Mesenteric fat pad (tissue), 1 donor: ENCODE measurements at places on chromosomes 7 and 10. TPM values are rescaled to one million over a fixed set of nuclear protein-coding genes. Genes with fewer than 3 reads are reported as not detected.

Gene SAP25
- total RNA-seq: 2.3 TPM

Gene KNDC1
- 0.13 TPM for total RNA-seq

Gene ZNF425
- total RNA-seq: 0.64 TPM

DNA sequence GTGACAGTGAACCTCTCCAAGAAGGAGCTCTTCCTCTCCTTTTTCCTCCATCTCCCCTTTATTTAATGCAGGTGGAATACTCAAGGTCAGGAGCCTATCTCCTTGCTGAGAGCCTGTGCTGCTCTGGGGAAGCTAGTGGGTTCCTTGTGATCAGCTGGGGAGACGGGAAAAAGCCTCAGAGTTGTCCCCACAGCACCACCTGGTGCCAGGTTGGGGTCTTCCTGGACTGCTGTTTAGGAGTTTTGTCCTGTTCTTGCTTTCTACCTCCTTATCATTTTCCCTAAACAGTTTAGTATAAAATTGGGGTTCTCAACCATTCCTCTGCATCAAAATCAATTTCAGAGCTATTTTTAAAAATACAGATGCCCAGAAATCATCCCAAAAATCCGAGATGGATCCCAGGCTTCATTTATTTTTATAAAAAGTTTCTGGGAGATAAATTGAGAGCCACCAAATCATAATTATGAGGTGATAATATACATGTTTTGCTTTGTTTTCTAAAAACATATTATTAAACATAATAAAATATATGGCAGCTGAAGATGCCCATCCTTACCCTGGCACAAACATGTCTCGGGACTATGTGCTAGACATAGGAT is 44.3 kb downstream of the MACC1 start:
- DNase-seq: no peak

- DNase-seq: no peak
Measured at GRCh38 chr7:149459540-149460452, 1.1 kb downstream of the ZNF777 start.
